Midbrain (tissue), 1 donor: ENCODE measurements at places on chromosomes 16 and 17.
A peak's percentile ranks its signal among the peaks of the same experiment; 100 is the strongest.

GRCh38 chr16:87344931-87345631 lies 27.9 kb upstream of the C16orf95 start:
- DNase-seq: no peak

GRCh38 chr17:80527016-80527645 lies 17.5 kb upstream of the RPTOR start:
- no peak for DNase-seq

DNA sequence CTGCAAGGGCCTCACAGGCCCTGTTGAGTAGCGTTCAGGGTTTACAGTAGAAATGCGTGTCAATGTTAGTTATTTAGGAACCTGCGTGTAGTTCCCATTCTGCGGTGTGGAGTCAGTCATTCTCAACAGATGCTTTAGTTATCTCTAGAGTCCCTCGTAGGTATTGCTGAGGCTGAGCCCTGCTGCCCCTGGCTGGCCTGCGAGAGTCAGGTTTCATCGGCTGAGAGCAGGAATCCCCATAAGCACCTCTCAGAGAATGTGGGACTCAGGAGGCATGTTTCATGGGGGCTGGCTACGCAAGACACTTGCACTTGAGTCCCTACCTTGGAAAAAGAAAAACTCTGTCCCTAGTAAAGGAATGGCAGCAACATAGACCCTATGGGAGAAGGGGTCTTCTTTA lies 347.5 kb upstream of the ASIC2 start:
- no peak for DNase-seq

GRCh38 chr17:3335876-3336275 lies 37.7 kb upstream of the OR3A1 start:
- DNase-seq: peak; percentile 4

DNA sequence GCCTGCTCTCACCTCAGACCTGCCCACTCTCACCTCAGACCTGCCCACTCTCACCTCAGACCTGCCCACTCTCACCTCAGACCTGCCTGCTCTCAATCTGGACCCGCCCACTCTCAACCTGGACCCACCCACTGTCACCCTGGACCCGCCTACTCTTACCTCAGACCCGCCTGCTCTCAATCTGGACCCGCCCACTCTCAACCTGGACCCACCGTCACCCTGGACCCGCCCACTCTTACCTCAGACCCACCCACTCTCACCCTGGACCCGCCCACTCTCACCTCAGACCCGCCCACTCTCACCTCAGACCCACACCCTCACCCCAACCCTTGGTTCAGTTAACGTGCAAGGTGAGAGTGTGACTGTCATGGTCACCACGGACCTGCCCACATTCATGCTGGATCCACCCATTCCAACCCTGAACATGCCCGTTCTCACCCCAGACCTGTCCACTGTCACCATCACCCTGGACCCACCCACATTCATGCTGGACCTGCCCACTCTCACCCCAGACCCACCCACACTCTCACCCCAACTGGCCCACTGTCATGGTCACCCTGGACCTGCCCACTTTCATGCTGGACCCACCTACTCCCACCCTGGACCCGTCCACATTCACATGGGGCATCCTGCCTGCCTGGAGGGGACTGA lies 31.2 kb upstream of the ENPP7 start:
- no peak for DNase-seq

DNA sequence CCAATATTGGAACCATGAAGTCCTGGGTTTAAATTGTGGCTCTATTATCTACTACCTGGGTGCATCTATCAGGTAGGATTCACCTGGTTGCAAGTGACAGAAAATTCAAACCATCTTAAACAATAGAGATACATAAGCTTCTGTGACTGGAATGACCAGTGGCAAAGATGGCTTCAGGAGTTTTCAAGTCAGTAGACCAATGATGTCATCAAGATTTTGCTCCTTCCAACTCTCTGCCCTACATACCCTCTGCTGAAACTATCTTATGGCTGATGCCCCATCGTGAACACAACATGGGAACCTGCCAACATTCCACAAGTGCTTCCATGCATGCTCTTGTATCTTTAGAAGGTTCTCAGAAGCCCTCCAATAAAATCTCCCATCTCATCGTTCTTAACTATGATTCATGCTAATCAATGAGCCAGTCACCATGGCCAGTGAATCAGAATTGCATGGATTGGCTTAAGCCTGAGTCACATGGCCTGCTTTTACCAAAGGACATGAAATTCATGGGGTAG lies 180.9 kb downstream of the GRIN2A start:
- DNase-seq: no peak

GRCh38 chr16:84329843-84330684 lies 35.4 kb downstream of the WFDC1 start:
- no peak for DNase-seq

DNA sequence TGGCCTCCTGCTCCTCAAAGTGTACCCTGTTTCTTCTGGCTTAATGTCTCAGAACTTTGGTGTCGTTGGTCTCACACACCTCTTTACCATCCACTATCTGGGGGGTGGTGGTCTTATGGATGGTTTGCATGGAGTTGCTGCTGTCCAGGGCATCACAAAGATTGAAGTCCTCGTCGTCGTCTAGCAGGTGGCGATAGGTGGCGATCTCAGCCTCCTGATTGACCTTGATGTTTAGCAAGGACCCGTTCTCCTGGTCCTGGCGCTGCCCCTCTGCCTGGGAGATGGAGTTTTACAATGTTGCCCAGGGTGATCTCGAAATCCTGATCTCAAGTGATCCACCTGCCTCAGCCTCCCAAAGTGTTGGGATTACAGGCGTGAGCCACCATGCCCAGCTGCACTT lies 31.1 kb upstream of the HELZ start:
- DNase-seq: no peak

DNA sequence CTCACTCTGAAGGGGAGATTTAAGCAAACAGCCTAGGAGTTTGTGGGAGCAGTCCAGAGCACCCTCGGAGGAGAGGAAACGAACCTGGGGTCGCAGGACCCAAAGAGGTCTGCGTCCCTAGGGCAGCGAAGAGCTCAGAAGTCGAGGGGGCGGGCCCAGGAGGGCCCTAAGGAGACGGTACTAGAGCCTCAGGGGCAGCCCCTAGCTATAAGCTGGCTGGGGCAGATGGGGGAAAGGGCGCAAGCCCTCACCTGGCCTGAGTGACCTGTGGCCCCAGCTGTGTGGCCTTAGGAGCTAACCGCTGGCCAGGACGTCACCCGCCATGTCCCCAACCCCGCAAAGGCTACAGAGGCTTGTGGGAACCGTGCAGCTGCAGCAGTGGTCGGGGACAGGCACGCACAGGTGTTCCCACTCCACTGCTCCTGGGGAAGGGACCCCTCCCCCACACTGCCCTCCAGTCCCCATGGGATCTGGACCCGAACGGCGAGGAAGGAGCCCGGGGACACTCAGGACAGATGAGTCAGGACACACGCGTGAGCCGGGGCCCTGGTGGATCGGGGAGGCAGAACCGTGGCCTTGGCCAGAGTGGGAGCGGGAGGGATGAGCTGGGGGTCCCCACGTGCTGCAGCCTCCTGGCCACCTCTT lies 2.0 kb upstream of the CTRB2 start:
- no peak for DNase-seq

GRCh38 chr16:55370762-55371482 lies 46.9 kb downstream of the IRX6 start:
- DNase-seq: peak; percentile 68

DNA sequence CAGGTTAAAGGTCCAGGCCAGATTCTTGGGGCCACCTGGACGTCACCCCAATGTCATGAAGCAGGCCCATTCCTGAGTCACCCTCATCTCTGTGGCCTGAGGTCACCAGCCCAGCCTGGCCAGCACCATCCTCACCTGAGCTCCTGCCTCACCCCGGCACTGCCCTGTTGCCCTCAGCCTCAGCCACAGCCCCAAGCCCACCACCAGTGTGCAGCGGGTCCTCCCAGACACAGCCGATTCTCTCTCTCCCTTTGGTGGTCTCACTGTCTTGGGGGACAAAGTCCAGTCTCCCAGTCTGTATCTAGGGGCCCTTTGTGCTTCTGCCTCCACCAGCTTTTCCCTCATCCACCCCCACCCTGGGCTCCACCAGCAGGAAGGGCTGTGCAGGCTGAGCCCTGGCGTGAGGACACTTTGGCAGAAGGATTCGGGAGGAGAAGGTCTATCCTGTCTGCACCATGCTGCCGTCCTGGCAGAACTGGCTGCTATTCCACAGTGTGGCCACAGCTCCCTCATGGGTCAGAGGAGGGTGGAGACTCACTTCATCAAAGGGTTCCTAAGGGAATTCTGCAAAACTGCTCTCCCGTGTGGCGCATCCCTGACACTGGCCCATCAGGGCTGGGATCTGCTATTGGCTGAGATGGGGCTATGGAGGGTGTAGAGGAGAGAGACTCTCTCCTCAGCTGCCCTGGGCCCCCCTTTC lies 64.3 kb downstream of the PRMT7 start:
- DNase-seq: no peak

GRCh38 chr17:79866791-79867518 lies 27.7 kb upstream of the CBX4 start:
- DNase-seq: no peak

- DNase-seq: no peak
These were observed 56.7 kb upstream of the MED9 start for GRCh38 chr17:17420082-17420481.

DNA sequence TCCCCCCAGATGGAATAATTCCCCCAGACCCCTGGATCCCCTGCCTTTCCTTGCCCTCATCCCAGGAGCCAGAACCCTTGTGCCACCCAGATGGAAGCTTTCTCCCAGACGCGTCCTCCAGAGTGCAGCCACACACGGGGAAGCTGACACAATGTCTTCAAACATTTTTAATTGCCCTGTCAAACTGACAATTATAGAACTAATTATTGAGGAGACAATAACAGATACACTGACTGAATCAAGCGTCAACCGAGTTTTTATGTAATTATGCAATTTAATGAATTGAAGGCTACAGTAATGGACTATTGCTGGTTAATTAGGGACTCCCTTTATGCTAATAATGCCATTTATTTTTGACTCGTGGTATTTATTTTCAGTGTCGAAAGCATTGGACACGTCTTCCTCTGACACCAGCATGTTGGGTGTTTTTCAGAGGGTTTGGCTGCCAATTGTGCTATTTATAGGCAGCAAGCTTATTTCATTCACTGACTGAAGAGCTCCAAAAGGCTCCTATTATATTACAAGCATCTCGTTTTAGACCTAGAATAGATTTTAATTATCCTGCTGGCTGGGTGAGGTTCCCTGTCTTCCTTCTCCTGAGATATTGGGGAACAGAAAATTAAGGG lies 298.2 kb upstream of the C16orf82 start:
- DNase-seq: peak; percentile 10

- no peak for DNase-seq
These were observed at the start of gene DOC2A for GRCh38 chr16:30010844-30011713. TSS of gene DOC2A (minus strand) at chr16:30011027. CDS start at chr16:30010222, 805 bp downstream.

DNA sequence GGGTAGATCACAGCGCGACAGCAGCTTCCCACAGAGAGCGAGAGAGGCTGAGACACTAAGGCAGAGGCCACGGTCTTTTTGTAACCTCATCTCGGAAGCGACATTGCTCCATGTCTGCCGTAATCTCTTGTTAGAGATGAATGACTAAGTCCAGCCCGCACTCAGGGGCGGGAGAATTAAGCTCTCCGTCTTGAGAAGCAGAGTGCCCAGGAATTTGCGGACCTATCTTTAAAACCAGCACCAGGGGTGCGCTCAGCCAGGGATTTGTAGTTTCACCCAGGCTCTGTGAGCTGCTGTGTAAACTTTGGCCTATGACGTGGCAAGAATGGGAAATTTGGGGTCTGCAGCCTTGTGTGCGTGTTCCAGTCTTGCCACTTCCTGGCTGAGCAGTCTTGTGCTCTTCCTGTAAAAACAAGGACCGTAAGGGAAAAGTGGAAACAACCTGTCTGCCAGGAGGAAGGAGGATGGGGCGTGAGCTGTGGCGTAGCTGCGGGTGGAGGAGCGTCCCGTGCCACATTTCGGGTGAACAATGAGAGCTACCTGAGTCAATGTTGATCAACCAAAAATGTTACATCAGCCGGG lies 16.0 kb upstream of the JPH3 start:
- DNase-seq: no peak

- no peak for DNase-seq
These were observed 584 bp downstream of the PMP22 start for GRCh38 chr17:15264542-15264941.

DNA sequence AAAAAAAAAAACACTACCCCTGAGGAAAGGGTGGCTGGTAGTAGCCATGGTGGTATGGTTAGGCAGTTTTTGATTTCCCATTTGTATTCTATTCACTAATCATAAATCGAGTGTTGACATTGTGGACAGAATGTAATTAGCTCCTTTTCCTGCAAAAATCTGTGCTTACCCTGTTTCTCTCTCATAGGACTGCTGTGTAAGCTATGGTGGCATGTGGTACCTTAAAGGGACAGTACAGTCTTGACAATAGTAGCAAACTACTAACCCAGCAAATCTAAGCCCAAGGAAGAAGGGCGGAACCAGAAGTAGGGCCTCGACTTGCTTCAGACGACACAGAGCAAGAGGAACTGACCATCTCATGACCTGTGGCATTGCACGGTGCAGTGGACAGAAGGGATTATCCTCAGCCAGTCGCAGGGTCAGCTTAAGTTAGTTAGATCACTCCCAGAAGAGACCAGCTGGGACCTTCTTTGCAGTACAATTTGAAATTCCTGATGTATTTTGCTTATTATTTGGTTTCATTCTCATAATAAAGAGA lies 36.3 kb downstream of the POLR3E start:
- no peak for DNase-seq

DNA sequence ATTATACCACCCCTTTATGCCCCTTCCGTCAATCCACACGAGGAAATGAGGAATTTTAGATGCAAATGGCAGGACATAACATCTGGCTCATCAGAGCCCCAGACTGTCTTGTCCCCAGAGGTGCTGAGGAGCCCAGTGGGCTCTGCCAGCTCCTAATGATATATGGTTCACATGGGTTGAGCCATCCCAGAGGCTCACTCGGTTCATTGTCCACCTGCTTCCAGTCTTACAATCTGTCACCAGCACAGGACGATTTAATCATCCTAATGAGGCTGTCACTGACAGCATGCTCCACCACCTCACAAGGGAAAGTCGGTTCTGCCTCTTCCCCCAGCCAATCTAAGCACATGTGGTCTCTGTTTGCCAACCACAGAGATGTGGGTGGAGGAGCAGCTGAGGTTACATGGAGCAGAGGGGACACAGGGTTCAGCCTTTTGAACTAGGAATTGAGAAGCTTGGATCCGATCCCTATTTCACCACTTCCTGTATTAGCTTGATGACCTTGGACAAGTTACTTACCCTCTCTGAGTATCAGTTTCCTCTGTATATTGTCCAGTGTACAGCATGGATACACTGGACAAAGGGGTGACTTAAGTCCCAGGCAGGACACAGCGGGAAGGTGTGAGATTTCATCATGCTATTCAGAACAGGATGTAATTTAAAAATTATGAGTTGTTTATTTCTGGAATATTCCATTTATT lies 27.0 kb upstream of the DHX8 start:
- DNase-seq: no peak

DNA sequence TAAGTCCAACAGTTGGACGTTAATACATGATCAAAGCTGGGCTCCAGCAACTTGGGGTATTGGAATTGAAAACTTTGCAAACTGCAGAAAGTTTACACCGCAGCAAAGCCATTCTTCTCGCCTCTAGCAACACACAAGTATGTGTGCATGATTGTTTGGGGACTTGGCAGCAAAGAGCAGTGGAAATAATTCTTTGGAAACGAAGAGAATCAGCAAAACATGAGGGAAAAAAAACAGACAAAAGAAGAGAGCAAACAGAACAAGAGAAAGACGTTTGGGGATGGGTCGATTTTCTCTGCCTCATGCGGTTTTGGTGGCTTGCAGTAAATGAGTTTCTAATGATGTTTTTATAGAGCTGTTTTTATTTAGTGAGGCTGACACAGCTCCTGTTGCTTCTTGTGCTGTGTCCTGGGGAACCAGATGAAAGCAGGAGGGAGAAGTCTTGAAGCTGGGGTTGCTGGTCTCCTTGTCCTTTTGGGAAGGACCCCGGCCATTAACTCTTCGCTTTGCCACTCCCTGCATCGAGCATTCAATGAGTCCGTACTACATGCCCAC lies 502.9 kb downstream of the GRIN2A start:
- peak; percentile 11 for DNase-seq
